ENCODE measurements at places on chromosomes 7 and 10.

- no peak for DNase-seq
These were observed at the start of gene PIK3CG for GRCh38 chr7:106865130-106866041. PIK3CG (plus strand) TSS chr7:106865282; CDS start chr7:106867562, 2,280 bp downstream.

GRCh38 chr7:127903892-127904669 is 127.2 kb downstream of the LRRC4 start:
- no peak for DNase-seq

DNA sequence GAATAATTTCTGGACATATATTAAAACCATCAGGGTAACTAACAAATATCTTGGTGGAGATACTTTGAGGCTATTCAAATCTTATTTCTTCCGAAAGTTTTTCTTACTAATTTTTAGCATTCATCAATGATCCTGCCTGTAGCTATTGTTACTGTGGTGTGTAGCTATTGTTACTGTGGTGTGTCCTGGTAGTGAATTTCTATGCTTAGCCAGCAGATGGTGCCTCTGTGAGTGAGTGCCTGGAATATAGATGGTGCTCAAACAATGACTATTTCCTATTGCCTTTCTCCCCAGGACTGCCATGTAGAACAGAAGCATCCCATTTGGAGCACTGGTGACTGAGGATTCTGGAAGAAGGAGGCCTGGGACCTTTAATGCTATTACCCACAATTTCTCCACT is 245.7 kb downstream of the CCSER2 start:
- DNase-seq = no peak

GRCh38 chr10:114271779-114272167 is 32.7 kb downstream of the VWA2 start:
- no peak for DNase-seq

DNA sequence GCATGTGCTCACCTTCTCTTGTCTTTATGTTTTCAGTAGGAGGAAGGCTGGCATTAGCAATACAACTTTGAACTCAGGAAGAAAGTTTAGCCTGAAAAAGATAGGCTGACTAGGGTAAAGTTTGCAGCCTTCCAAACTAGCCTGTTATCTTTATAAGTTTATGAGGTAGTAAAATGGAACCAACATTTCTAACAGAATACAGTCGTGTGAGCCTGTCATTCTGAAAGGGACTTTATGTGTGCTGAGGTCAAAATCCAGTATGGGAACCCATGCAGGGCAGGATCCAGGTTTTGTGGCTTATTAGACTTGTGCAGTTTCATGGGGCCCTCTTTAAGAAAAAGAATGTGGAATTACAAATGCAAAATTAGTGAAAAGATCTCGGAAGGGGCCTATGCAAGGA is 201.0 kb upstream of the PRPS1L1 start:
- DNase-seq = no peak

DNA sequence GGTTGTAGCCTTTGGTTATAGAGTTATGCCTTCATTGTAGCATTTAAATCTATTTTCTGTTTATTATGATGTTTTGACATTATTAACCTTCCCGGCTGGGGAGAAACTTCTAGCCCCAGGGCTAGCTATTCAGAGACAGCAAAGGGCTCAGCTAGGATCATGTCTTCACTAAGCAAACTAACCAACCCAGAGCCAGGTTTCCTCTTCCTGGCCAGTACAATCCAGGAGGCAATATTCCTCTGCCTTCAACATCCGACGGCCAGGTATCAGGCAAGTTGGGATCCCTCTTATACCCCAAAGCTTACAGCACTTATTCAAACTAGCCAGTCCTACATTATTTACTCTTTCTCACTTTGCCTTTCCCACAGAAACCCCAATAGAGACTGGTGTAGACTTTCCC is 1060.7 kb upstream of the GHITM start:
- DNase-seq = no peak

GRCh38 chr7:40468891-40469864 is 334.4 kb downstream of the SUGCT start:
- no peak for DNase-seq

DNA sequence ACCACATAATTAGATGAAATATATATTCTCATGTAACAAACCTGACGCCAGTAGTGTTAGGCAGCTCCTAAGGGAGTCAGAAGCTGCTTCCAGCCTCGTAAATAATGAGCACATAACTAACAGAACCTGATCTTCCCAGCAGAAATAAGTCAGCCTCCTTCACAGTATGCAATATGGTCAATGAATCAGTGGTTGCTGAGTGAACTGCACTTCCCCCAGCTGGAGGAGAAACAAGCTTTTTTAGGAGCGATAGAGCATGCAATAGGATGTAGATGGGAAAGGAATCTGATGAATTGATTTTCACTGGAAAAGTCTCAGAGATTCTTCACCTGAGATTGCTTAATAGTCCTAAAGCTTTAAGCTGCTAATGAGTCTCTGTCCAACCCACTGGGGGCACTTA is 337.2 kb upstream of the LRGUK start:
- no peak for DNase-seq

- no peak for DNase-seq
These were observed 215.9 kb downstream of the HECW1 start for GRCh38 chr7:43328336-43328735.

- no peak for DNase-seq
These were observed 63.5 kb upstream of the LAMB1 start for GRCh38 chr7:108066486-108066885.

DNA sequence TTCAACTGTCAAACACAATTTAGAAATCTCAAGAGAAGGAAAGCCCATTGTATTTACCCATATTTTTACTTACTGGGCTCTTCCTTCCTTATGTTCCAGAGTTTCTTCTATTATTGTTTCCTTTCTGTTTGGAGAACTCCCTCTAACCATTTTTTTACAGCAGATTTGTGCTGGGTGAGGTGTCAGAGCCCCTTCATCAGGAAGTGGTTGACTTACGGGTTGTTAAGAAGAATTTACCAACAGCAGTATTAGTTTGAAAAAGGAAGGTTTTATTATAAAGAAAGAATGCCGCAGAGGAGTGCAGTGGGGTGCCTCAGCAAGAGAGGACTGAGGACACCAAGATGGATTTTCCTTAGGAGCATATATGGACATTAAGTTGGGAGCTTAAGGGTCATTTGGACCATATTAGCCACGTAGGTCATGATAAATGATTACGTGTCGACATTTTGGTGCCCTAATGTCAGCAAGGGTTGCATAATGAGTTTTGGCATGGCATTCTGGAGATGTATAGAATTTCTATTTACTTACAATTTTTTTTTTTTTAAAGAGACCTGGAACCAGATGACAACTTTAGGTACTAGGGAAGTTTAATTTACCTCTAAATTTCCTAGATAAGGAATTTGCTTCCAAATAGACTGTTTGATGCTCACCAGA is 6.3 kb upstream of the TBATA start:
- no peak for DNase-seq

GRCh38 chr7:155761162-155761561 is 51.1 kb downstream of the SHH start:
- no peak for DNase-seq

- no peak for DNase-seq
These were observed 82.9 kb downstream of the CADPS2 start for GRCh38 chr7:122803323-122803722.
